ENCODE measurements at places on chromosomes 12 and 14. TPM values are rescaled to one million over a fixed set of nuclear protein-coding genes. Genes with fewer than 3 reads are reported as not detected.
A peak's percentile ranks its signal among the peaks of the same experiment; 100 is the strongest.

DNA sequence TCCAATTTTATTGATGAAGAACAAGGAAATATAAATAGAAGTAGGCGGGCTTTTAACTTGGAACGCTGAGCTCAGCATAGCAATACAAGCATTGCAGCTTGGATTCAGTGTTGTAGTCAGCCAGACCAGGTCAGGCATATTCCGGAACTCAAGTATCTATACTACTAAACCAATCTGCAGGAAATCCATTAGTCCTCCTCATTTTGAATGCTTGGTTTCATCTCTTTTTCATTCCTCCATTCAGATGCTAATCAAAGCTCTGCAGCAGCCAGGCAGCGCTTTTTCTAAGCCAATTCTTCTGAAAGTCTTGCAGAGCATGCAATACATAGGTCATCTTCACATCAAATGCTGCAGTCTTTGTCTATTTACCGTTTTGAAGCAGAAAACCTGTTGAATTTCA lies 49.0 kb downstream of the KIF21A start:
- H3K36me3 ChIP-seq = no peaks in the 10 kb centered on the region
- H3K4me3 ChIP-seq = no peak overlapping the region
- no peaks in the 10 kb centered on the region for H3K27me3 ChIP-seq
- no peak overlapping the region for H3K27ac ChIP-seq

DNA sequence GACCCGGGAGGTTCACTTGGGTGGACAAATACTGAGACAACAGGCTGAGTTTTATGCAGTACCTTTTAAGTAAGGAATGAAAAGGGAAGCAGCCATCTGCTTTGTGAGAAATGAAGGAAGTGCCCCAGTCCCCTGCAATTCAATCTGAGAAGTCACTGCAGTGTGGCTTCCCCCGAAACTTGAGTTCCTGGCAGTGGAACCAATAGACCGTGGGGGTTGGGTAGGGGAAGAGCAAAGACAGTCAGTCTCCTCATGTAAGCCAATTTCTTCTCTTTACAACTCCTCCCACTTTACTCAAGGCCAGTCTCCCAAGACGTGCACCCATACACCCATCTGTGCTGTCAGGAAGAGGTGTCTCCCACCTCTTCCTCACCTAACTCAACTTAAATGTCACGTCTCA lies 206.5 kb downstream of the BCAT1 start:
- H3K4me3 ChIP-seq = no peak overlapping the region
- H3K36me3 ChIP-seq = no peaks in the 10 kb centered on the region
- no peaks in the 10 kb centered on the region for H3K4me1 ChIP-seq
- no peak for DNase-seq
- H3K27me3 ChIP-seq = no peaks in the 10 kb centered on the region
- no peak overlapping the region for H3K27ac ChIP-seq

- DNase-seq = no peak
- no peaks in the 10 kb centered on the region for H3K4me1 ChIP-seq
- no peaks in the 10 kb centered on the region for H3K27me3 ChIP-seq
- H3K36me3 ChIP-seq = no peaks in the 10 kb centered on the region
These were observed 969.6 kb upstream of the TMEM132C start for GRCh38 chr12:127297327-127297726.

- no peak overlapping the region for H3K27ac ChIP-seq
- peaks cover 34% of the 10 kb centered on the region for H3K27me3 ChIP-seq
These were observed 56.0 kb downstream of the FOS start for GRCh38 chr14:75334549-75335051.

DNA sequence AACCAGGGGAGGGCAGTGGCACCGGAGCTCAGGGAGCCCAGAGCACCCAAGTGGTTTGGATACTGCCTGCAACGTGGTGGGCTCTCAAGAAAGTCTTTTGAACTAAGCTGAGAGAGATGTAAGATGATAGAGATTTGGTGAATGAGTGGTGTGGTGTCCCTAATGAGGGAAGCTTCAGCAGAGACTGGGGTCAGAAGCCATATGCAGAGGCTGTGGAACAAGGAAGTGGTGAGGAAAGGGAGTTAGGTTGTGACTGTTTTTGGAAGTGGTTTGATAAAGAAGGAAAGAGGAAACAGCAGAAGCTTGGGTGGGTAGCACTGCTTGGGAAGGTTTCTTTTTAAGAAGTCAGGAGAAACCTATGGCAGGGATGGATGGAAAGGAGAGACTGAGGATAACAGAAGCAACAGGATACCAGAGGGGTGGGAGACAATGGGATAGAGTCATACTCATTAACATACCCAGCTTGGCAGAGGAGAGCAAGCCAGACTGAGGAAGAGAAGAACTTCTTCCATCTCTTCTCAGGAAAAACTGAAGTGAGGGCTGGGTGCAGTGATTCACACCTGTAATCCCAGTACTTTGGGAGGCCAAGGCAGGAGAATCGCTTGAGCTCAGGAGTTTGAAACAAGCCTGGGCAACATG lies 24.1 kb downstream of the SLC4A8 start:
- H3K36me3 ChIP-seq = no peaks in the 10 kb centered on the region
- no peak overlapping the region for H3K4me3 ChIP-seq
- peaks cover 39% of the 10 kb centered on the region for H3K27me3 ChIP-seq
- no peak for DNase-seq

- no peak for DNase-seq
- H3K27me3 ChIP-seq = no peaks in the 10 kb centered on the region
- H3K4me1 ChIP-seq = peaks cover 13% of the 10 kb centered on the region
These were observed 119.0 kb upstream of the ATP2B1 start for GRCh38 chr12:89827592-89827991.

DNA sequence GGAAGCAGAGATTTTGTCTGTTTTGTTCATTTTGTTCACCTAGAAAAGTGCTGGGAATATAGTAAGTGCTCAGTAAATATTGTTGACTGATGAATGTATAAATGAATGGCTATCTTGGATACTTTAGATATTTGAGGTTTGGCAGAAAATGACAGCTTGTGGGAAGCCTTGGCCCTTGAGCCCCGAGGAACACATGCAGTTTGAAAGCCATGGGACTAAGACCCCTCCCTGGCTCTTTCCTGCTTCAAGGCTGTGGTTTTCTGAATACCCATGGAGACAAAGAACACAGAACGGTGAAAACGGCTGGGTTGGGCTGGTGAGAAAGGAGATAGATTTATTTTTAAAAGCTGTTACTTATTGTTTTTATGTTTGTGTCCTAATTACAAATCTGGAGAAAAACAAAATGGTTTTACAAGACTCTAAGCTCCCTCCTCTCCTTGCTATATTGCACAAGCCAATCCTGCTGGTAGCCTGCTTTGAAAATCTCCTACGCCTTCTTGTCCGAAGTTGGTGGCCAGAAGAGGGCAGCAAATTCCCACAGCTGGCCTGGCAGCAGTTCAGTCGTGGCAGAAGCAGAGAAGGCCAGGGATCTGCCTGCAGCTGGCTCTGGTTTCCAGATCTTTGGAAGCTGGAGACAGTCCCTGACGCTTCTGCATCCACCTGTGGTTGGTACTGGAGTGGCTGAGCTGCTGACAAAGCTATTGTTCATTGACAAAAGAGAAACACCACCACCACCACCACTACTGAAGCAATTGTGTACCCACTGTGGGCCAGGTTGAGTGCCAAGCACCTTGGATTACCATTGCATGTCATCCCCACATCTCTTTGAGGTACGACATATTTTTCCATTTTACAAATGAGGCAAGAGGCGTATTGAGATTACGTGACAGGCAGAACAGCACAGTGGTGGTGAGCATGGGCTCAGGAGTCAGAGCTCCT lies 5.2 kb upstream of the KRT85 start:
- no peak overlapping the region for H3K27ac ChIP-seq
- H3K36me3 ChIP-seq = no peaks in the 10 kb centered on the region
- peak; percentile 77 for DNase-seq
- peaks cover 11% of the 10 kb centered on the region for H3K27me3 ChIP-seq
- H3K4me1 ChIP-seq = peaks cover 14% of the 10 kb centered on the region

- H3K36me3 ChIP-seq = no peaks in the 10 kb centered on the region
- DNase-seq = no peak
- no peaks in the 10 kb centered on the region for H3K27me3 ChIP-seq
These were observed 65.4 kb upstream of the RIC8B start for GRCh38 chr12:106709068-106709511.

GRCh38 chr14:100307766-100308426 lies 1.7 kb upstream of the SLC25A29 start:
- peaks cover 26% of the 10 kb centered on the region for H3K4me1 ChIP-seq
- H3K36me3 ChIP-seq = peaks cover 37% of the 10 kb centered on the region
- peaks cover 19% of the 10 kb centered on the region for H3K27me3 ChIP-seq
- DNase-seq = no peak
- peak overlapping the region; percentile 80 for H3K4me3 ChIP-seq

NXPH4 gene
- 2.0 TPM for total RNA-seq

KLRK1 gene
- not detected for total RNA-seq

RHOJ gene
- total RNA-seq = not detected

TAMALIN gene
- 0.34 TPM for total RNA-seq

TBPL2 gene
- not detected for total RNA-seq

ESRRB gene
- total RNA-seq = 0.27 TPM

All from Calu3 (cell line).